EH (cell line): ENCODE measurements at places on chromosomes 2 and 18.
A peak's percentile ranks its signal among the peaks of the same experiment; 100 is the strongest.

- DNase-seq, result no peak
These were observed 57.3 kb upstream of the CYP26B1 start for GRCh38 chr2:72204786-72205503.

DNA sequence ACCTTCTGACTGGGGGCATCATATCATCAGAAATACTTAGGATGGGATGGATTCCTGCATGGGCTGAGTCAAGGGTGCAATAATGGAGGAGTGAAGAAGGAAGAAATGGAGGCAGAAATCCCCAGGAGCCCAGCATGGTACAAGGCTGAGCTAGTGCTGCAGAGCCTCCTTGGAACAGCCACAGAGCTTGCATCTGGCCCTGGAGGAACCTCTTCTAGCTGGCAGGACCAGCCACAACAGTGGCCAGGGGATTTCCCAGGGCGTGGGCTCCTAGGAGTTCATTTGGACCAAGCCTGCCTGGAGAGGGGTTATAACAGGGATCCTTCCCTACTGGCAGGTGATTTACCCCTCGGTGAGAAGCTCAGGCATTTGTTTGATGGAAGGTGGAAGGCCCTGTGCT, 4.7 kb upstream of the IL37 start:
- no peak for DNase-seq

- no peak for DNase-seq
These were observed 86.6 kb upstream of the STPG4 start for GRCh38 chr2:47241715-47242114.

DNA sequence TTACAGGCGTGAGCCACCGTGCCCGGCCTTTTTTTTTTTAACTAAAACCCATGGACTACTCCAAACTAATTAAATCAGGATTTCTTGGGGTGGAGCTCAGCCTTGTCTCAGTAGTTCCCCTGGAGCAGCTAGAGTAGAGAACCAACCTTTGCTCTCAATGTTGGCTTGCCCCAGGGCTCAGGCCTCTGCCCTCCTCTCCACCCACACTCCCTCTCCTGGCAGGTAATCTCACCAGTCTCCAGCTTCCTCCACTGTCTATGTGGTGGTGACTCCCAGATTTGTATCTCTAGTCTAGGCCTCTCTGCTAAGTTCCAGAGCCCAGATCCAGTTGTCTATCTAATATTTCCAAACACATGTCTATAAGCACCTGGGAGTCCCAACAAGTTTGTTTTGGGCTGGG, 9.6 kb upstream of the MTA3 start:
- no peak for DNase-seq

- peak; percentile 13 for DNase-seq
These were observed 588 bp downstream of the TMEM214 start for GRCh38 chr2:27033253-27033852.

DNA sequence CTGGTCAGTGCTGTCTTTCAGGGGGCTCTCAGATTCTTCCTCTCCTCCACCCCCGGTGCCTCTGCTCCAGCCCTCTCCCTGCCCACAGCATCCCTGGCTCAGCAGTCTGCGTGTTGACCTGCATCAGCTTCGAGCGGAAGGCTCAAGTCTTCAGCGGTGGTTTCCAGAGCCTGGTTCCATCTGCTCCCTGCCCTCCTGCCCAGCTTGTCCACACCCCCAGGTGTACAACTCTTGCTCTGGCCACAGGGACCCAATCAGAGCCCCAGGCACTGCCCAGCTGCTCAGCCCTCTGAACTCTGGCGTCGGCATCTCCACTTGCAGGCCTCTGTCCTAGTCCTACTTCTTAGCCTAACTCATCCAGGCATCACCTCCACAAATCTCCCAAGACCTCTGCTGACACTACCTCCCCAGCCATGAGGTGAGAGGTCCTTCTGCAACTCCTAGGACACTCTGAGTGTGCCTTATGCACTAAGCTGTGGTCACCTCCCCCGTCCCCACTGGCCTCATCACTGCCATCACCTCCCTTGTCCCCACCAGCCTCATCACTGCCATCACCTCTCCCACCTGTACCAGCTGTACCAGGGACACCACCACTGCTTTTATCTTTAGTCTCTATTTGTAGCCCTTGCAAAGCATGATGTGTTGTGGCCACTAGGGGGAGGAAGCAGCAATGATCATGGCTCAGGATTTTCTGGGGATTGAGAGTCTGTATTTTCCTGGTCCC, 60.9 kb downstream of the EDAR start:
- DNase-seq, result peak; percentile 59

DNA sequence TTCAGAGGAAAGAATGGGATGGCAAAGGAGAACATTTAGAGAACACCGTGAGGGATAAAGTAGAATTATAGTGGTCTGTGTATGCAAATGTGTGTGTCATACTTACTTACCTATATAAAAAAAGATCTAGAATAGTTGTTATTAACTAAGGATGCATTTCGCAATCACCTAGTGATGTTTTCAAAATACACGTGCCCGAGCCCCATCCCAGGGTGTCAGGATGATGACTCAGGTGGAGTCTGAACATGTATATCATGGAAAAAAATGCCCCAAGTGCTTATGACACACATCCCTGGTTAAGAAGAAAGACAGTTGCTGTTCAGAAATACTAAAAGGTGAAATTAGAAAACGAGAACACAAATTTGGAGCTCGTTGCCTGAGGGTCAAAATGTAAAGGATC, 109.0 kb downstream of the CERS6 start:
- peak; percentile 39 for DNase-seq

DNA sequence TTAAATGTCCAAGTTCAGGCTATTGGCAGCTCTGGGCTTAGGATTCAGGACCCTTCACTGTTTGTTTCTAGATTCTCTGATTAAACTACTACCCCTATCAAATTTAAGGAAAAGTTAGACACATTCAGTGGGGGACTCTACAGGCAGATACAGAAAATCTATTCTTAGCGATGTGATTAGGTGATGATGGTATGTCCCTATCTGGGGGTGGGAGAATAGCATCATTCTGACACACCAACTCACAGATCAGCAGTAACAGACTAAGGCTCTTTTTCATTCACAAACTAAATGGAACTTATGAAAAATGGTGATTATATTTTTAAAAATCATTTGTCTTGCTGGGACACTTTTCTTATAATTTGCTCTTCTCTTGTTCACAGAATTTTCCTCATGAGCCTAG, 232.9 kb upstream of the CDH2 start:
- no peak for DNase-seq

DNA sequence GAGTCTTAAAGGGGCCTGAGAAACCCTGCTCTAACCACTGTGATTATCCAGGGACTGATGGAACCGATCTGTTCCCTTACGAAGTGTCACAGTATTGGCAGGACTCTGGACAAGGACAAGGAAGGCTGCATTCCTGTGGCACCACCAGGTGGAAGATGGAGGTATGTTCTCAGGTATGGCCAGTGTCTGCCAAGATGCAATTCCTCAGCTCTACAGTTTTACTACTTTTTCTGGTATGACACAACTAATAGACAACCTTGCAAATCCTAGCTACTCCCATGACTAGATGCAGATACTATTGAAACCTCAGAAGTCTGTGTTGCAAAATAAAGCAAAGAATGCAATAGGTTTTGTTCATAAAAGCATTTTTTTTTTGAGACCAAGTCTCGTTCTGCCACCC, 14.6 kb downstream of the RAB31 start:
- no peak for DNase-seq

GRCh38 chr18:1658908-1659566, 754.4 kb downstream of the ADCYAP1 start:
- DNase-seq, result no peak

- peak; percentile 56 for DNase-seq
These were observed 27.2 kb upstream of the OTX1 start for GRCh38 chr2:63023444-63023843.

DNA sequence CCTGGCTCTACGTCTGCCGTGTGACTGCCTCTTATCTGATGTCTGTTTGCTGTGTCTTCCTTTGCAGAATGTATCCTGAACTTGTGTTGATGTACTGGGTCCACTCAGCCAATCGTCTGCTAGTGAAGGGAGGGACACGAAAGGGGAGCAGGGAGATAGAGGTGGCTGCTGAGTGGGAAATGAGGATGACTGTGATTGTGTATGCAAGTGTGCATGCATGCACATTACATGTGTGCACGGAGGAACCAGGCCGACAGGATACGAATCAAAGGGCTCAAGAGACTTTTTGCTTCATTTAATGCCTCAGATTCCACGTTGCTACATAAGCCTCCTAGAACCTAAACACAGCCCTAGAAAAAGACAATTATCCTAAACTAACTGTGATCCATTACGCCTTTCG, 111.2 kb downstream of the TFCP2L1 start:
- no peak for DNase-seq

DNA sequence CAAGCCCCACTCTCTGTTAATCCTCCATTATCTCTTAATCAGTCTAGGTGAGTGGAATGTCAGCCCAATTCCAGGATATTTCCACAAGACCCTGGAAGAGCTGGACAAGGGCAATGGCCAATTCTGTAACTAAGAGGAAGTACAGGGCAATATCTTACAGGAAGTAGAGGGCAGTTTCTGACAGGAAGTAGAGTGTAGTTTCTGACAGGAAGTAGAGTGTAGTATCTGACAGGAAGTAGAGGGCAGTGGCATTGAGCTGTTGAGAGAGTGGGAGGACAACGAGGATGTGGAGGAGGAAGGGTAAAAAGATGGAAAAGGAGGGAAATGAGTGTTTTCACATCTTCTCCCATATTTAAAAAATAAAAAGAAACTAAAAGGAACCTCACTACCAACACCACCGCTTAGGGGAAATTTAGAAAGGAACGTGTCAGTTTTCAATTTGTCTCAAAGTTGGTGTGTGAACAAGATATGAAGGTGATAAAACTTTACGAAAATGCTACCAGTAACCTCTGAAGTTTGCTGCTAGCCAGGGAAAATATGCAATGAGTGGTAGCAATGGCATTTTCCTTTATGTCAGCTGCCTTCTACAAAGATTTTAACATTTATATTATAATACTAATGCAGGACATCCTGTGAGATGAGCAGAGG, 430.9 kb upstream of the HNRNPA3 start:
- DNase-seq, result no peak

DNA sequence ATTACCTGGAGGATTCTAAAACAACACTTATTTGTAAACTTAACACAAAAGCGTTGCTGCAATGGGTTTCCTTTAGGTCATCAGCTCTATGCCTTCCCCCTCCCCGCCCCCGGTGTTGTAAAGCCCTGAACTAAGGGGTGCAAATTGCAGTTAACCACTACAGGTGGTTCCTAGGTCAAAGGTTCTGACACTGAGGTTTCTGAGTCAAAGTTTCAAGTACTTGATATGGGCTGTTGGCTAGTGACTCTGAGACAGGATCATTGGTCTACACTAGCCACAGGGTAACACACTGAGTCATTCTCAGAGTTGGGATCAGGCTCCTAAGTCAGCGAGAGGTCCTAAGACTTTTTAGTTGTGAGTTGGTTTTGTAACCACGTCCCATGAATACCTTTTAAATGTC, 15.4 kb downstream of the IL1B start:
- no peak for DNase-seq

DNA sequence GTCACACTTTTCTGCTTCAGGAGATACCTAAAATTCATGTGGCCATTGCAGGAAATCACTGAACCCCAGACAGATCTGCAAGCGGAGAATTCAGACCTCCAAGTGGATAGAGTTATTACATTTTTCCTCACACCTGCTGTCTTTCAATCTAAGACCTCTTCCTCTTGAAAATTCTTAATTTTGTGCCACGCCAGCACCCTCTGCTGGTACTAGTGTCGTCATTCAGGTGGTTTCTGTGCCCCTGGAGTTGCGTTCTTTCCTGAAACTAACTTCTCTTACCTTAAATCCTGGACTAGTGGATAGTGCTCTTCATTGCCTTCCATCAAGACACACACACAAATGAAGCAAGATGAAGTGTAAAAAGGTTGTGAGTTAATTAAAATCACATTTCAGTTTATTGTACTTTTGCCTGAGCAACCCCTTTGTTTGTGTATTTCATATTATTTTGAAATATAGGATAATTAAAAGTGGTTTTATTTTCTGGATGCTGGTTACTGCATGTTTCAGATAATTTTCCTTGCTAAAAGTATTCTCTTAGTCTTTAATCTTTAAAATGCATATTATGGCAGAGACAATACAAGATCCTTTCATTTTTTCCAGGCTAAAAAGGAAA, 1.6 kb upstream of the DNER start:
- DNase-seq, result no peak

DNA sequence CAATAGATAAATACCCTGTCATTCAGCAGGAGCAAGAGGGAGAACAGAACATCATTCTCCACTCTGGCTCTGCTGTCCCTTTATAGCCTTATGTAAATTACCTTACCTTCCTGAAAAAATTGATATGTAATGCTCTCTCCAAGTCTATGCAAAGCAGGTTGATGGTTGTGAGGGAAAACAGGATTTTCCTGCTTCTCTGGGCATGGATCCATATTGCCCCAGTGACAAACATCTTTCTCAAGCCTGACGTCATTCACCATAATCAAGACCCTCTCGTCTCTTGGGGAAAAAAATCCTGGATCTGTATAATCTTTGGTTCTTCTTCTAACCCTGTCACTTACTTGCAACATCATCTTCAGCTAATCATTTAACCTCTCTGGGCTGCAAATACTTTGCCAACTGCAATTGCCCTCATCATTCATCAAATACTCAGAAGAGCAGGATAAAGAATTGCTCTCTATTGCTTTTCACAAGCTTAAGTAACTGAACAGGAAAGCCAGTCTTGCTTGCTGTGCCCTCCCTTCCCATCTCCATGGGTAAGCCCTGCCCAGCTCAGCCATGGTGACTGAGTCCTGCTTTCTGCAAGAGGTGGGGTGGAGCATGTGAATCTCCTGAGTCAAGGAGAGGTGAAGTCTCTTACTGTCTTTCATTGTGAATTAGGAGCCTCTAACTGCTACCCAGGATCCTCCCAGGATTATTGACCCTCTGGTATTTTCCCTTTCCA, 123.7 kb upstream of the KLF7 start:
- no peak for DNase-seq

- DNase-seq, result no peak
These were observed 97.2 kb upstream of the LPIN2 start for GRCh38 chr18:3110034-3110752.

DNA sequence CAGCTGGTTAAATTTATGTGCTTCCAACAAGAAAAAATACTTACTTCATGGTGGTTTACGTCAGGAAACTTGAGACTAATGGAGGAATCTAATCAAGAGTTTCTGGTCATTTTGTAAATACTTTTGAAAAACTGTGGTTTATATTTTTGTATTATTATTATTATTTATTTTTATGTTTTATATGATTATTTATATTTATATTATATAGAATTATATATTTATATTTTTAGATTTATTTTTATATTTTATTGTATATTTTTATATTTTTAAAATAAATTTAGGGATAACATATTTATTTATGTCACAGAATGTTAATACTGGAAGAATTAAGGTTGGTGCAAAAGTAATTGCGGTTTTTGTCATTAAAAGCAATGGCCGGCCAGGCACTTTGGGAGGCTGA, 474.5 kb upstream of the DDX18 start:
- no peak for DNase-seq

DNA sequence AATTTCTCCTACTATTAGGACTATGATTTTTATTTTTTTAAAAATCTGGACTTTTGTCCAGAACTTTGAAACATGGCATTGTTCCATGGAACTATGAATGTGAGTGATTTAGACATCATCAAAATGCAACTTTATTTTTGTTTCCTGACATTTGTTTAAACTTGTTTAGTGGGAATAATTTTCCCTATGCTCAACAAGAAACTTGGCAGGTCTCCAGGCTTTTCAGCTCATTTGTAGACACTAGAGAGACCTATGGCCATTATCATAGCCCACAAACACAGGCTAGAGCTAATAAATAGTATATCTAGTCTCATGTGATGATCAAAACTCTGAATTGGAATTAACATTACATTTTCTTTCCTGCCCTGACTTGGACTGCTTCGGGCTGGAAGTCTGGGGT, 145.1 kb upstream of the CELF4 start:
- no peak for DNase-seq
